ENCODE measurements at places on chromosomes 5 and 9.

DNA sequence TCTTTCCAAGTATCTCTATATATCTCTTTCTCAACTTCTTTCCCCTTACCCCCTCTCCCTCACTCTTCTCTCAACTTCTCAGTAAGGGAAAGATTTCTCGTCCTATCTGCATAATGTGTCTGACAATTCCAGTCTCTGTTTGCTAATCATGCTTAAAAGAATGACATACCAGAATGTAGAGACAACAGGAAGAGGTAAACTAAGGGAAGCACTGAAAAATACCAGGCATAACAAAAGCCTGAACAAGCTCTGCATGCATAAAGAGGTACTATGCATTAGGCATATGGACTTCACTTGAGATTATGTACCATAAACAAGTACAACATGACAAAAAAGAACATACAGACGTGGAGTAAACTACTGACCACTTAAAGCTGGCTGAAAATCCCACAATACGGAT is 62.6 kb downstream of the SEMA5A start:
- DNase-seq: no peak

GRCh38 chr9:98037357-98037756 is 19.2 kb upstream of the NANS start:
- DNase-seq: no peak

- no peak for DNase-seq
Measured at GRCh38 chr5:32278406-32278805, 34.3 kb downstream of the MTMR12 start.

DNA sequence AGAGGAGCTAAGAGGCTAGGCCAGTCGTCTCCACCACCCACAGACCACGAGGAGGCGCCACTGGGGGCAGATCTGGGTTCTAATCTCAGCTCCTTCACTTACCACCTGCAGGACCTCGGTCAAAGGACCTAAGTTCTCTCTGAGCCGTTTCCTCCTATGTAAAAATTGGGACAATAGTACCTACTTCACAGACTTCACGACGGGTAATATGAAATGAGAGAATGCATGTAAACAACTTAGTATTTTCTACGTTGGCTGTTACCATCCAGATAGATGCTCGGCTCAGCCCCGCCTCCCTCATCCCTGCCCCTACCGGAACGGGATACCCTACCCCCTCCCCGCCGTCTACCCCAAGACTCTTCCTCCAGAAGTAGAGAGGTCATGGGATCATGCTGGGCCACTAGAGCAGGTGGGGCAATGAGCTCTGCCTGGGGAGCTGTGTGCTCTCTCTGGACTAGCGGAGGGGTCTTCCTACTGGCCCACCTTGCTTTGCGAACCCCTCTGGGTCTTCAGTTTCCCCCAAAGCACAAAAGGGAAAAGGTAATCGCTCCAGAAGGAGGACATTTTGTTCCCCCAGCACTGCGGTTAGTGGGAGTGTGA is 541 bp downstream of the GNPDA1 start:
- DNase-seq: no peak

- no peak for DNase-seq
Measured at GRCh38 chr5:96902876-96903275, 26.6 kb downstream of the ERAP2 start.

- no peak for DNase-seq
Measured at GRCh38 chr9:109383947-109384346, 63.1 kb upstream of the EPB41L4B start.
